ENCODE measurements at places on chromosomes 6 and 20. TPM values are rescaled to one million over a fixed set of nuclear protein-coding genes. Genes with fewer than 3 reads are reported as not detected.

Gene REPS1
- total RNA-seq = 40.8 TPM

- H3K4me1 ChIP-seq = no peaks in the 10 kb centered on the region
- no peak overlapping the region for H3K27ac ChIP-seq
- peaks cover 30% of the 10 kb centered on the region for H3K27me3 ChIP-seq
- H3K36me3 ChIP-seq = no peaks in the 10 kb centered on the region
These were observed 15.8 kb upstream of the RNF182 start for GRCh38 chr6:13908955-13909381.

DNA sequence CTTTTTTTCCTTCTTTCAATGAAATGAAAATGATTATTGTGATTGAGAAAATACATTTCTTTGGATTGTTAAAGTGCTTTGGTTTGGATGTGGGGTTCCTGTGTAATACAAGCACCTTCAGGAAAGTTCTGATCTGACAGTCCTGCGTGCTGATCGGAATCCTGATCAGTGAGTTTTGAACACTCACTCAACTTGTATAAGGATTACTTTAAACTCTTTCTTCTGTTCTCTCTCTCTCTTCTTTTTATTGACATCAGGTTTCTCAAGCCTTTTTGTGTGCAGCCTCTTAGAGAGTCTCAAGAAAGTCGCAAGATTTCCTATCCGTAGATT lies 710 bp downstream of the TINAG start:
- H3K27me3 ChIP-seq = no peaks in the 10 kb centered on the region
- no peak overlapping the region for H3K4me3 ChIP-seq
- H3K36me3 ChIP-seq = no peaks in the 10 kb centered on the region
- no peak overlapping the region for H3K27ac ChIP-seq
- H3K4me1 ChIP-seq = no peaks in the 10 kb centered on the region
- DNase-seq = no peak

DNA sequence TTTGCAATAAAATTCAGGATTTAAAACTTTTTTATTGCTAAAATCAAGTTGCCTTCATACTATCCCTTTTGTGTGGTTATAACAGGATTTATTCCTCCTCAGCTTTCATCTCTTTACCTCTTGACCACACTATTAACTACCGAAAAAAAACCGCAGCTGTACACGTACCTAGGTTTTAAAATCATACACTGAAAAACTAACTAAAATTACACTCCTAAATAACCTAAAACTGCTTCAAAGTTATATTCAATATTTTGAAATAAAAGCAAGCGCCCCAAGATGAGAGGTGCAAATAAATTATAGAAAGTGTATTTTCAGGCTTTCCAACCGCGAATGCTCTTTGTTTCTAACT lies 1.4 kb downstream of the MPC1 start:
- H3K27ac ChIP-seq = peak overlapping the region; percentile 96
- no peaks in the 10 kb centered on the region for H3K36me3 ChIP-seq
- DNase-seq = no peak

- H3K4me1 ChIP-seq = peaks cover 41% of the 10 kb centered on the region
- no peak overlapping the region for H3K27ac ChIP-seq
- no peaks in the 10 kb centered on the region for H3K36me3 ChIP-seq
- no peak overlapping the region for H3K4me3 ChIP-seq
These were observed 104.1 kb downstream of the BCKDHB start for GRCh38 chr6:80210618-80211017.

DNA sequence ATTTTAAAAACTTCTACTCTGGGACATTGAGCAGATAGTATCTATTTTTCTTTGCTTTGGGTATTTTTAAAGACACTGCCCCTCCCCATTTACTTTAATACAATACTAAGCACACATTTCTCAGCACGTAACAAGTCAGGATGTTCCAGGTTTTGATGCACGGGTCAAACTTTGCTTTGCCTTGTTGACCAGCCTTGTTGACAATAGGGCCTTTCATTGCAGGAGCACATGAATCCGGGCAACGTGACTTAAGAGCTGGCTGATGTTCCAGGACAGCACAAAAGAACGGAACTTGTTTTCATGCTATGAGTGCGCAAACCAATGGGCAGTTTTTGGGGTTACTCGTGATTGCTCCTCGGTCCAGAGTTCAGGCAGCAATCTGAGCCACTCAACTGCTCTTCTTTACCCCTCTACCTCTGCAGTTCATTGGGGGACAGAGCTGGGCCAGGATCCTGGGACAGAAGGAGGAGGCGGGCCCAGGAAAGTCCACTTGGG lies 78.6 kb upstream of the SLC22A16 start:
- H3K27me3 ChIP-seq = no peaks in the 10 kb centered on the region
- H3K27ac ChIP-seq = no peak overlapping the region
- no peak for DNase-seq

DNA sequence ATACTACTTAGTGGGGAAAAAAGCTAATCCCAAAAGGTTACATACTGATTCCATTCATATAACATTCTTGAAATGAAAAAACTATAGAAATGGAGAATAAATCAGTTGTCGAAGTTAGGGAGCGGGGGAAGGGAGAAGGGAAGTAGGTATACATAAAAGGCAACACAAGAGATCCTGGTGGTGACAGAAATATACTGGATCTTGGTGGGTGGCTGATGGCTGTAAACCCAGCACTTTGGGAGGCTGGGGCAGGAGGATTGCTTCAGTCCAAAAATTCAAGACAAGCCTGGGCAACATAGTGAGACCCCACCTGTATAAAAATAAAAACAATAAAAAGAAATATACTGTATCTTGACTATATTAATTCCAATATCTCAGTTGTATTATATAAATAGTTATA lies 105.7 kb upstream of the LGSN start:
- H3K36me3 ChIP-seq = no peaks in the 10 kb centered on the region
- no peak for DNase-seq
- no peaks in the 10 kb centered on the region for H3K27me3 ChIP-seq
- no peak overlapping the region for H3K4me3 ChIP-seq
- H3K27ac ChIP-seq = no peak overlapping the region

Gene BTN1A1
- not detected for total RNA-seq

- H3K36me3 ChIP-seq = no peaks in the 10 kb centered on the region
- DNase-seq = no peak
- peak overlapping the region; percentile 74 for H3K27ac ChIP-seq
- H3K27me3 ChIP-seq = no peaks in the 10 kb centered on the region
- H3K4me3 ChIP-seq = no peak overlapping the region
These were observed 13.8 kb upstream of the TFB1M start for GRCh38 chr6:155328074-155328538.

DNA sequence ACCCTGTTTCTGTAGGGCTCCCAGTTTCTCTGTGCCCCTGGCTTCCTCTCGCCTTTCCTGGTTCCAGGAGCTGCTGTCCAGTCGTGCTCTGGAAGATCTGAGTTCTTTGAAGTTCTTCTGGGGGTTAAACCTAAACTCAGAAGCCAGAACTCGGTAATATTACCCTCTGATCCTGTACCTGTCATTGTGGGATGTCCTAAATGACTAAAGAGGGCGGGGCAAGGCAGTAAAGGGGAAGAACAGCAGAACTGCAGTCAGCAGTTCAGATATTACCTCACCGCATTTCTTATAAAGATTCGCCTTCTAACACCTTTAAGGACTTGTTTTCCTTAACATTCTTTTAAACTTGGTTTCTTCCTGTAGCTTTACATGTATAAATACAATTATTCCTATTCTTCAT lies 63.9 kb downstream of the FAM120B start:
- no peak overlapping the region for H3K27ac ChIP-seq
- H3K27me3 ChIP-seq = no peaks in the 10 kb centered on the region
- H3K4me1 ChIP-seq = peaks cover 2% of the 10 kb centered on the region

GRCh38 chr20:17530716-17531664 lies at the start of gene BFSP1:
Gene BFSP1, minus strand, starts transcription at chr20:17531379. Its CDS starts 50 bp downstream, at chr20:17531329.
- H3K27ac ChIP-seq = peak within 1 kb of the TSS; percentile 75
- H3K36me3 ChIP-seq = no peaks in the 10 kb centered on the region
- H3K27me3 ChIP-seq = no peaks in the 10 kb centered on the region
- peak within 1 kb of the TSS; percentile 59 for H3K4me3 ChIP-seq
- DNase-seq = peak; percentile 68

GRCh38 chr20:62365814-62366369 lies 1.2 kb downstream of the LAMA5 start:
- peak; percentile 89 for DNase-seq
- H3K4me1 ChIP-seq = peaks cover 97% of the 10 kb centered on the region
- peak overlapping the region; percentile 75 for H3K27ac ChIP-seq
- H3K27me3 ChIP-seq = no peaks in the 10 kb centered on the region
- H3K36me3 ChIP-seq = no peaks in the 10 kb centered on the region
- peak overlapping the region; percentile 84 for H3K4me3 ChIP-seq

- H3K4me1 ChIP-seq = peaks cover 12% of the 10 kb centered on the region
These were observed 99.6 kb upstream of the DST start for GRCh38 chr6:56742122-56742791.

GRCh38 chr6:33755070-33755869 lies 8.6 kb upstream of the IP6K3 start:
- no peak overlapping the region for H3K4me3 ChIP-seq
- H3K4me1 ChIP-seq = peaks cover 30% of the 10 kb centered on the region
- no peak for DNase-seq
- H3K27me3 ChIP-seq = no peaks in the 10 kb centered on the region
- no peak overlapping the region for H3K27ac ChIP-seq
